ENCODE measurements at places on chromosomes 7 and 10.

DNA sequence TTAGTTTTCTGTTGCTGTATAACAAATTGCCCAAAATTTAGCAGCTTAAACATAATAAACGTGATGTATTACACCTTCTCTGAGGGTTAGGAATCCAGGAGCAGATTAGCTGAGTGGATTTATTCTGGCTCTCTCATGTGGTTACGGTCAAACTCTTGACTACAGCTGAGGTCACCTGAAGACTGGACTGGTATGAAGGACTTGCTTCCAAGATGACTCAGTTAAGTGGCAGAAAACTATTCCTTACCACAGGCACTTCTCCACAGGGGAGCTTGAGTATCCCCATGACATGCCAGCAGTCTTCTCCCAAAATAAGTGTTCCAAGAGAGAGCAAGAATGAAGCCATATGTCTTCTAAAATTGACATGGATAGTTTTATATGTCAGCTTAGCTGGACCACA, 957.2 kb upstream of the GHITM start:
- no peak for DNase-seq

DNA sequence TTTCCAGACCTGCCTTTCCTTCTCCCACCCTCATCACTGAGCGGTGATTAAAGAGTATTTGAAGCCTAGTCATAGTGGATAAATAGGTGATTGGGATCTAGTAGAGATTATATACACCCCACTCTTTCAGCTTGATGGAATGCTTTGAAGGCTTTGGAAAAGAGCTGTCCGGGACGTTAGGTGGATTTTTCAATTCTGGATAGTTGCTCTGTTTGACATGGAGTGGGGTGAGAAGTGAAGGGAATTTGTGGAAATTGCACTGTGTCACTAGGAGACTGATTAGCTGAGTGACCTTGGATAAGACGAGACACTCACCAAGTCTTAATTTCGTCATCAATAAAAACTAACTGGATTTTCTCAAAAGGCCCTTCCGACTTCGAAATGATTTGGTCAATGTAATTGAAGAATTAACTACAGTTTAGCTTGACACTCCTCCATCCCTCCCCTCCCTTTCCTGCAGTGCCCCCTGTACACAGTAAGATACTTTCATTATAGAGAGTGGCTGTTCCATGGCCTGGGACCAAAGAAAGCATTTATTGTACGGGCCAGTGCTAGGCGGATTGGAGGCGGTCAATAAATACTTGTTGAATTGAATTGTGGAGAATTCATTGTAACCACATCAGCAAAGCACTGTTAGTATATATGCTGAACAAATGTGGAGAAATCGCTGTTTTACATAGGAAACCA, 962 bp downstream of the ZKSCAN1 start:
- DNase-seq = no peak

DNA sequence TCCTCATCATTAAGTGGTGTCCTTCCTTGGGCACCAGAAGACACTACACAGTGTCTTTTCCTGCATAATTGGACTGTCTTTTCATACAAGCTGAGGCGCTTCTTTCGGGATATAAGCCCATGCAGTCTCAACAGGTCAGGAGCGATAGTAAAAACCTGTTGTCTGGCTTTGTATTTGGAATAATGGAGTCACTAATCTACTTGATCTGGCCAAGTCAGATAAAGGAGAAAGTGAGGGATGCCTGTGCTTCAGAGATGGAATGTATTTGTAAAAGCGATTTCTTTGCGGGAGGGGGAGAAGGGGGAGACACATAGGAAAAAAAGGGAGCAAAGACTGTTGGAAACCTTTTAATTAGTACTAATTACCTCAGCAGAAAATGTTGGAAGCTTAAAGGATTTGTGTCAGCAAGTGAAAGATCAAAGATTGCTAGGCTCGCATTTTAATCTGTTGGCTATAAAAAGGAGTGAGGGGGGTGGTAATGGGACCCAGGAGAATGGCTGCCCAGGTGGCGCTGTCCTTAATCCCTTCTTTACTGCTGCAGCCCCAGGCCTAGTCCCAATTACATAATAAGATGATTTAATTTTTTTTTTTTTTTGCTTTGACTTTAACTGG, 581.4 kb downstream of the LRMDA start:
- DNase-seq = no peak

GRCh38 chr7:155993420-155994278, 181.4 kb upstream of the SHH start:
- DNase-seq = no peak

DNA sequence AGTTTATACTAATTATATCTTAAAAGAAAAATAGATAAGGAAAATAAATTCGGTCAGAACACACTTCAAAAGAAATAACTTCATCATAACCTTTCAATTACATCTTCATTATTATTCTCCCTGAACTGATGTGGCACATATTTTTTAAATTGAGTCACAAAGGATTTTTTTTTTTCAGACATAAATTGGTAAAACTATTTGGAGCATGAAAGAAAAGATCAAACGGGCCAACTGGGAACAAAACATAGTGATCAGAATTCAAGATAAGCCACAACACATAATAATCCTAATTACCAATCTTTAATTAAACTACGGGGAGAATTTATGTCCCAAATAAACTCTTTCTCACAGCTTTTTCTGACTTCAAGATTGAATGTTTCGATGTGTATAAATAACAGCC, 258.2 kb upstream of the MAGI2 start:
- no peak for DNase-seq

DNA sequence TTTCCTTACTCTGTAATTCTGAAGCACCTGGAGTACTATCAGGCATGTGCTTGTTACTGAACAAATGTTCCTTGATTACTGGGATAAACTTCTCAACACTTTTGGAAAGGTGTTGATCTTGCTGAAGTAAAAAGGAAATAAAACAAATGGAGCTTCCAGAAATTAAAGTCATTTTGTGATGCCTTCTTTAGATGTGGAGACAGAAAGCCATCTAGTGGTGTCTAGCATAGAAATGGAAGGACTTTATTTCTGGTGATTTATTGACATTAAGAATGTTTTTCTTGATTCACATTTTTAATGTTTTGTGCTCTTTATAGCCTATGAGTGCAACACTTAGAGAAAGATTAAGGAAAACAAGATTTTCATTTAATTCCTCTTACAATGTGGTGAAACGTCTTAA, 1.4 kb downstream of the SFR1 start:
- no peak for DNase-seq

DNA sequence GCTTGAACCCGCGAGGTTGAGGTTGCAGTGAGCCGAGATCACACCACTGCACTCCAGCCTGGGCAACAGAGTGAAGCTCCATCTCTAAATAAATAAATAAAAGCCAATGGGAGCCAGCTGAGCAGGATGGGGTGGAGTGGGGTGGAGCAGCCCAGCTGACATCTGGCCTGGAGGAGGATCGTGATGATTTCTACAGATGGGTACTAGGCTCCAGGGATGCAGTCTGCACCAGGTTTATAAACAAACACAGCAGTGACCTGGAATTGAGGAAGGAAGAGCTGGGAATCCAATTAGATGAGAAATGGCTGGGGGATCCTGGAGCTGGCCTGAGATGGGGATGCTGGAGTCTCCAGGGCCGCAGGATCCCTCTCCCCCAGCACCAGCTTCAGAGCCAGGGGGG, 7.3 kb upstream of the GRIFIN start:
- no peak for DNase-seq

DNA sequence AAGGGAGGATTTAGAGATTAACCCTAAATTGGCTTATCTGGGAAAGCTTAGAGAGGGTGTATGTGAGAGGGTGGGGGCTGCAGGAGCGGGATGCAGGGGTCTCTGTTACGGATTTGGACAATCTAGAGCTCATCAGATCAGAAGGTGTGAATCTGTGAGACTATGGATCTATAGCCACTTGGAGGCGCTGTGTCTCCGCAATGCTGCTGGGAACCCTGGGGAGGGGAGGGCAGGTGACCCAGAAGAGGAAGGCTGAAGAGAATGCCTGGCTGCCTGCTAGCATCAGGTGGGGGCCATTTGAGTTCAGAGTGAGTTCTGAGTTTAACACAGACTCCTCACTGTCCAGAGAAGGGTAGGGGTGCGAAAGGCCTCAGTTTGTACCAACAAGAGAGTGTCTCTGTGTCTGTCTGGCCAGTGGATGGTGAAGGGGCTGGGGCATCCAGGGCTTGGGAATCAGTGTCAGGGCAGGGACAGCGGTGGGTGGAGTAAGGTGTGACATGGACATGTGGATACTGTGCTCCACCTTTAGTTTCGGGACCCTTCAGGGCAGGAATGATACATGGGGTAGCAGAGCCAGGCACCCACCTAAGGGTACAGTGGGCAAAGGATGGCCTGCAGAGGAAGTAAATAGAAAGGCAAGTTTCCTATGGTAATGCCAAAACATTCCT, 187.3 kb upstream of the PRSS58 start:
- DNase-seq = no peak

DNA sequence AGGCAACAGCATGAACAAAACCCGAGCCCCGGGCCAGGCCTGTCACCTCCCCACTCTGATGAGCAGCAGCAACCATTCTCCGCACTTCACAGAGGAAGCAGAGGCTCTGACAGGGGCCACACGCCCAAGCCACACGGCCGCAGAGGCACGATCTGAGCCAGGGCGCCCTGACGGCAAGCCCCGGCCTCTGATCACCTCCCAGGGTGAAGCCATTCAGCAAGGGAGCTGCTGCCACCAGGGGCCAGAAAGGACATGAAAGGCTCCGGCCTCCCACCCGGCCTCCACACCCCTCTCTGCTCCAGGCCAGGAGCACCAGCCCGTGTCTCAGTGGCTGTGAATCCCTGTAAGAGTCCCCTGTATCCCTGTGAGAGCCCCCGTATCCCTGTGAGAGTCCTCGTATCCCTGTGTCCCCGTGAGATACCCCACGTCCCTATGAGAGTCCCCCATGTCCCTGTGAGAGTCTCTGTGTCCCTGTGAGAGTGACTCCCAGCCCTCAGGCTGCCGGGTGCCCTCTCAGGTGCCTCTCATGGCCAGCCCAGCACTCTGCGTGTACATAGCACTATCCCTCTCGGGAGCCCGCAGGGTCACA, 187.8 kb downstream of the MAD1L1 start:
- no peak for DNase-seq

DNA sequence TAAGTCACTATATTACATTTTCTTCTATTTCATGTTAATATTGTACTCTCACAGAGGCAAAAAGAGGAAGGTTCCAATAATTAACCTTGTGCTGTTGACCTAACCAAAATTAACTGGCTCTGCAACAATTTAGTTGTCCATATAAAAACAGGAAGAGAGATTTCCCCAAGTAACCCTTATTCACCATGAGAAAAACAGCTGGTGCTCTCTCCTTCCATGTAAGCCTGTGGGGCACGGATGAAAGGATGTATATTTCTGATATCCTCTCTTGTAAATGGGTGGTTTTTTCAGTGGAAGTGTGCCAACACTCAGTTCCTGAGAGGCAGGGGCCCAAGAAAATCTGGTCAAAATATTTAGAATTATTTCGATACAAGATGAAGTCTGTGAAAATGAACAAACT, 358.1 kb downstream of the CRPPA start:
- no peak for DNase-seq

GRCh38 chr10:132876131-132876860, 66.1 kb downstream of the CFAP46 start:
- DNase-seq = no peak

GRCh38 chr10:60952067-60952845, 8.3 kb upstream of the RHOBTB1 start:
- no peak for DNase-seq

DNA sequence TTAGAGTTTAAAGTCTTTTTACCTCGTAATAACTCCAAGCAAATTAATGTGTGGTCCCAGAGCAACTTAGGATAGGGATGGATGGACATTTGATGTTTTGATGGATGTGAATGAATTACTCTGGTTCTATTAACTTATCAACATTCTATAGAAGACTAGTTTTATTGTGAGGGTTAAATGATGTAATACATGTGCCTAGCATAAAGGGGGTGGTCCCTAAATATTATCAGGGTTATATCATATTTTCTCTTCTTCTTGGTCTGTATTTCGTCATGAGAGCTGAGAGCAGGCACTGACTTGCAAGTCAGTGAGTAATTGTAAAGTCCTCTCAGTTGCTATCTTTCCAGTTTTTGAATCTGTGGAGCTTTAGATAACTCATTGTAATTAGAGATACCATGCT, 219.3 kb downstream of the GATA3 start:
- no peak for DNase-seq

DNA sequence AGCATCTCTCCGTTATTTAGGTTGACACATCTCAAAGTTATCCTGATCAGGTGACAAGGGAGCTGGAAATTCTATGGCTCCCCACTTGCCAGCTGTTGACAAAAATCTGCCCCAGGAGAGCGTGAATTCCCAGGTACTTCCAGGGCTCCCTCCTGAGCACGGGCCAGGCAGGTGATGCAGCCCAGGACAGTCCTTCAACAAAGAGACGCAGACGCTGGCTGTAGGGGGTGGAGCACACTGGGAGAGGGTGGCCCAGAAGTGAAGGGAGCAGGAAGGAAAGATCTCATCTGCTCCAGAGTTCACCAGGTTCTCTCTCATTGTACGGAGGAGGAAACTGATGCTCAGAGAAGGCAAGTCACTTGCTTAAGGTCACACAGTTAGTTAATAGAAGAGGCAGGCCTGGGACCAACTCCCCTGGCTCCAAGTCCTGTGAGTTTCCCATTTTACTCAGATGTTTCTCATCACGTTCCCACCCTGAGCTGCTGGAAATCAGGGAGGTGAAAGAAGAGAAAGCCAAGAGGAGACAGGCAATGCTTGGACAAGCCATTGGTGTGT, 41.0 kb upstream of the CHST3 start:
- DNase-seq = no peak

- DNase-seq = no peak
Measured at GRCh38 chr7:100879685-100880261, 4.9 kb downstream of the SRRT start.

- DNase-seq = no peak
Measured at GRCh38 chr10:103781329-103782061, 73.9 kb downstream of the SH3PXD2A start.

DNA sequence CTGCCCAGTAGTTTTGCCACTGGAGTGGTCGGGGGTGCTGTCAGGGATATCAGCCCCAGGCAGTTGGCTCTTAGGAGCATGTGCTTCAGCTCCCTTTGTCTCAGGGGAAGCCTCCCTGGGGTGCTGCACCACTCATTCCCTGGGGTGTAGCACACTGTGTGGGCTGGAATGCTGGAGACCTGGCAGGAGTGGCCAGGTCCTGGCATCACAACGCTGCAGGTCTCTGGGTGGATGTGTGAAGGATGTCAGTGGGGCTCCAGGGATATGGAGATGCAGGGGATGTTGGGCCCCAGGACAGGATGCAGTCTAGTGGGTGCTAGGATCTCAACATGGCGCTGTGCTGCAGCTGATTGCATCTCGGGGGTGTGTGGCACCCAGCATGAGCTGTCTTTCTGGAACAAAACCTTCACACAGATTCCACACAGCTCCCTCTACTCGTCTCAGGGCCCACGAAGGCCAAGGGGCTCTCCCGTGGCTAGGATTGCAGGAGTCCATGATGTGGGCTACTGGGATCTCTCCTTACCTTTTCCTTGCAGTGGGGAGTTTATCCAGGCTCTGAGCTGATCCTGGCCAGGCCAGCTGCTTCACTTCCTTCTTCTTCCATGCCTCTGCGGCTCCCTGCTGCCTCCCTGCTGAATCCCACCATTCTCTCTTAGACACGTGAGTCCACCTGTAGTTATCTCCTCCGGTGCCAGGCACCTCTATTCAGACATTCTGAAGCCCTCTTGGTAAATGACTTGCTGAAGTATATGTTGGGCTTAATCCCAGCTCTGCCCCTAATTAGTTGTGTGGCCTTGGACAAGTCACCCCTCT, 295.1 kb downstream of the RPS24 start:
- DNase-seq = no peak

GRCh38 chr7:45574416-45574668, 174 bp downstream of the ADCY1 start:
- no peak for DNase-seq

All from stimulated activated CD8-positive, alpha-beta memory T cell treated with anti-CD3 and anti-CD28 coated beads, Interleukin-4, amount 100 ng/mL, for 1 hour (primary cell).